MM.1S (cell line): ENCODE measurements at places on chromosomes 3 and 15.

- DNase-seq: no peak
Measured at GRCh38 chr15:53872410-53872809, 105.8 kb upstream of the UNC13C start.

DNA sequence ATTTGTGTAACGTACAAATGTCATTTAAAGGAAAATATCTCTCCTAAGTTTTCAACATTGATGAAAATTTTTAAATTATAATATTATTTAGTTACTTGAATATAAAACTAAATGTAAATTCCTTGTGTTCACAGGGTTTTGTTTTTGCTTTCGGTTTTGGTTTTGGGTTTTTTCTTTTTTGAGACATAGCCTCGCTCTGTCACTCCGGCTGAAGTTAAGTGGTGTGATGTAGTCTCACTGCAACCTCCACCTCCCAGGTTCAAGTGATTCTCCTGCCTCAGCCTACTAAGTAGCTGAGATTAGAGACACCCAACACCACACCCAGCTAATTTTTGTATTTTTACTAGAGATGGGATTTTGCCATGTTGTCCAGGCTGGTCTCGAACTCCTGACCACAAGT, 79.3 kb upstream of the TCF12 start:
- DNase-seq: peak; percentile 37

DNA sequence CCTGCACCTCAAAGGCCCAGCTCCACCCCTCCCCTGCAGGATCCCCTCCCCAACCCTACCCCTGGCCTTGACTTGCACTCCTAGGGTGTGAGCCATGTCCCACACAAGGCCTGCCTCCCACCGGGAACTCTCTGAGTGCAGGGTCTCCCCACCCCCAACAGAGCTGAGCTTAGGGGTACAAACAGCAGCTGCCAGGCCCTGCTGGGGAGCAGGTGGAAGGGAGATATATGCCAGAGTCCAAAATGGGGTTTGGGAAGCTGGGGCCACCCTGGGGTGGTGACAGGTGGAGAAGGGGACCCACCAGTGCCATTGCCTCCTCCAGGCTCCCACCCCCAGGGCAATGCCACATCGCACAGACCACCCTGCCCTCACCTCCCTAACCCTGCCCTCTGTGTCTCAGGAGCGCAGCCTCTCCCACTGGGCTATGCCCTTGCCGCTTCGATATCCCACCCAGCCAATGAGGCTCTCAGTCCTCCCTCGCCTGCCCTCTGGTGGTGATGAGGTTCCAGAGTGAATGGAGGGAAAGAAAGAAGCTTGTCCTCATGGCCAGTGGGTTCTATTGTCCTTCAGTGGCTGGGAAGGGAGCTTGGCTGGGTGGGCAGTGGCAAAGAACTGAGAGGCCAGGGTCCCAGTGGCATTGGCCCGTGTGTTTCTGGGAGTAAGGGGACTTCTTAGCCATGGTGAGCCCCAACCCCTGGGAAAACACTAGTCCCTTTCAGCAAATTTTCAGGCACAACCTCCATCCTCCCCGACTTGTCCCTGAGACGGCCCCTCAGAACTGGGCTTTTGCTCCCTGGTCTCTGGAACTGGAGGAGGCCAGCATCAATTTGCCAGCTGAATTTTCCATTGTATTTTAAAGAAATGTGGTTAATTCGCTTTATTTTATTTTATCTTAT, 46.8 kb downstream of the CYP11A1 start:
- DNase-seq: peak; percentile 53

DNA sequence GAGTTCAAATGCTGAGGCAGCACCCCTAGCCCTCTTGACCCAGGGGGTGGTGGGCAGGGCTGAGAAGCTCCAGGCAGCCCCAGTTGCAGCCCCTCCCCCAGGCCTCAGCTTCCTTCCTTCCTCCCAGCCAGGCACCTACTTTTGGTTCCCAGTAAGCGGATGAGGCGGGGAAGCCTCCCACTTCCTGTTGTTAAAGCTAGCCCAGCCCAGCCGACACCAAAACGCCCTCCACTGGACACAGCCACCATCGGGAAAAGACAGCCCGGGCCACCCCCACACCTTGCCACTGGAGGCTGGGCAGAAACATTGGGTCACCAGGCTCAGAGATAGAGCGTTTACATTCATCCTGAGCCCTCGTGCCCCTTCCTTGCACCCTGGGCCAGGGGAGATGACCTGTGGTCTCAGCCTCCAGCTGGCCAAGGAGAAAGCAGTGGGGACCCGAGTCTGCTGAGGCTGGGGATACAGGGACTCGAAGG, 3.5 kb downstream of the DUSP7 start:
- DNase-seq: no peak

- DNase-seq: no peak
Measured at GRCh38 chr15:94745371-94745770, 514.0 kb downstream of the MCTP2 start.

- DNase-seq: no peak
Measured at GRCh38 chr3:158519776-158520175, 51.2 kb upstream of the MLF1 start.

DNA sequence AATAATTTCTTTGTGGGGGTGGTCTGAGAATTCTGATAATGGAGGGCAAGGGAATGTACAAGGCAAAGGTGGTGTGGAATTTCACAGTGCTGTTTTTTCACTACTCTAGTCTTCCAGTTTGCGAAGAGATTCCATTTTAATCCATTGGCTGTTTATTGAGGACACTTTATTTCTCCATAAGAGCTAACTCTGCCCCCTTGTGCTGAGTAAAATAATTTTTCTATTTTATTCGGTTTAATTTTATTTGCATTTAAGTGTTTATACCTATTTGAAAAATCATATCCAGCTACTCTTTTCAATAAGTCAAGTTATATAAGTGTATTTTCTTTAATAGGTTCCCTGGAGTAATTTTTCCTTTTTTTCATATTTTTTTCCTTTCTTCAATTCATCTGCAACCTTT, 840.1 kb downstream of the TUSC7 start:
- DNase-seq: no peak

DNA sequence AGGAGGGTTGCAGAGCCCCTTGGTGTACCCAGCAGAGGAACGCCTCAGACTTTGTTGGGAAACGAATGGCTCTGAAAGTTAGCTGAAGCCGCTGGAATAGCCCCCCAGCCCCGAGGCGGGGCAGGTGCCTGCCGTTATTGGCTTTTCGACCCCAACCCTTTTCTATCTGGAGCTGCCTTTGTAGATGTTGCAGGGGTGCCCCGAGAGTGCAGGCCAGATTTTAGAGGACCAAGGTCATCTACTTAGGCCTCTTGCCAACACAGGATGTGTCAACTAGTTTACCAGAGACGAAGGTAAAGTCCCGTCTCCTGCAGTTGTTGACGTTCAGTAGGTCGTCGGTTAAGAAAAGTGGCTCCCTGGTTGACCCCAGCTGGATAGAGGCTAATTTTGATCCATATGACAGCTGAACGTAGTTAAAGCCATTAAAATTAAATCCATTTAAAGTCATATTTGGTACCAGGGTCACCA, 579 bp upstream of the UBE3A start:
- DNase-seq: peak; percentile 25

- no peak for DNase-seq
Measured at GRCh38 chr15:57521503-57521902, 70.2 kb upstream of the MYZAP start.

GRCh38 chr15:38035701-38036100, 101.3 kb downstream of the TMCO5A start:
- no peak for DNase-seq

DNA sequence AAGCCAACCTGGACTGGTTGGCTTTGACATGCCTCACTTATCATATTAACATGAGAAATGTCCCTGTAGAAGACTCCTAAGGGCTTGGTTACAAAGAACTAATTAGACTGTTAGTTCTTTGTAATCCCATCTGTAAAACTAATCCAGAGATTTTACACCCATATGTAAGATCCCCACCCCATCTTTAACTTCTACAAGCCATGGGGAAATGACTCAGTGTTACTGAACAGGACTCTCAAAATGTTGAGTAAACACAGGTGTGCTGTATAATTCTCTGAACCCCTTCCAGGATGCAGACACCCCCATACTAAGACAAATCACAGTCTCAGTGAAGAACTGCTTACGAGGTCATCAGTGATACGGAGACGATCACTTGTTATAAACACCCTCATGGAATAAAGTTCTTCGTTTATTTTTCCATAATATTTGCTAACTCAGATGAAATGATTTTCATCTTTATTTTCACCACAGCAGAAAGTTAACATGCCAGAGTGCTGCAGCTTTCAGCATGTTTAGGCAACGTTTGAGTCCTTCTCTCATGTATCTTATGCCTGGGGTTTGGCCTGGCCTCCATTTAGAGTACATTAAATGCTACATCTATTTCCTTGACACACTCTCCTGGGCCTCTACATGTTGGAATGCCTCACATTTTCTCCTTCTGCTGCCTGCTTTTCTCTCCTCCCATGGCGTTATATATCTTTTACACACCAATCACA, 55.3 kb upstream of the LEKR1 start:
- no peak for DNase-seq

DNA sequence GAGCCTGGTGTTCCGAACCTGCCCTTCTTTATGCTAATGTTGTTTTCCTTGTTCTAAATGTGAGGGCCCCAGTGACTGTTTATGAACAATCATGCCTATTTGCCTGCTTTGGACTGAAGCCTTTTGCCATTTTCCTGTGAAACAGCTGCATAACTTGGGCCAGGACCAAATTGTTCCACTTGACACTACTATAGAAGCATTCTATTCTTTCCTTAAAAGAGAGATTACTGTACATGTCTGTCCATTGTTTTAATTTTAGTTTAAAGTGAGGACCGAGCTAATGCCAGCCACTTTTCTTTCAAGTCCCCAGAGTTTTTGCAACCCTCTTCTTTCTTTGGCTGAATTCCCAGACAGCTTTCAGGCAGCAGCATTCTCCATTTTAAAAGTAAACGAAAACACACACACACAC, 980.3 kb downstream of the CADM2 start:
- DNase-seq: no peak

DNA sequence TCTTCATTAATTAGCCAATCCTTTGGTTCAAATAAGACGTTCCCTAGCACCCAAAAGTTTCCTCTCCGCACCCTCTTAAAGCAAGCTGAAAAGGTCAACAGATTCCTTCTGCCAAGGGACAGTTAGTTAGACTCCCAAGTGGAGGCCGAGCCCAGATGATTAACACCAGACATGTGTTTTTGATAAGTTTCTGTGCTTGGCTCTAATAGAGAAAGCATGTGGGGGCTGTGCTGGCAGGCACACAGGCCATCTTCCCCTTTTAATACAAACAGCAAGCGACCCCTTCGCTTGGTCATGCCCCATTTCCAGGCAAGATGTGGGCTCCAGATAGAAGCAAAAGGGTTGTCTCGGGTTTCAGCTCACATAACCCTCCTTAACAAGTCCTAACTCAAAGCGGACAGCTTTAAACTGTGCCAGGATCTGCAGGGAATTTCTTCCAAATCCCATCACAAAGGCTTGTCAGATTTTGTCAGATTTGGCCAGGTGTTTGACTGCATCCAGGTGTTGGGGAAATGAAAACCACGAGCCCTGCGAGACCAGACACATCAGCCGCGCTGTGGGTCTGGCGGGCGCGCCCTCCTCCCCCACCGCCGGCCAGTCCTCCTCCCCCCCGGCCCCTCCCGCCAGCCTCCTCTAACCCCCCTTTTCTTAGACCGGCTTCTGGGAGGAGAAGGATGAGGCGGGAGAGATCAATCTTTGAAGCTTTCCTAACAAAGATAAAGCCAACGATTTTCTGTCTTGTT, 3.3 kb downstream of the HES1 start:
- peak; percentile 60 for DNase-seq

DNA sequence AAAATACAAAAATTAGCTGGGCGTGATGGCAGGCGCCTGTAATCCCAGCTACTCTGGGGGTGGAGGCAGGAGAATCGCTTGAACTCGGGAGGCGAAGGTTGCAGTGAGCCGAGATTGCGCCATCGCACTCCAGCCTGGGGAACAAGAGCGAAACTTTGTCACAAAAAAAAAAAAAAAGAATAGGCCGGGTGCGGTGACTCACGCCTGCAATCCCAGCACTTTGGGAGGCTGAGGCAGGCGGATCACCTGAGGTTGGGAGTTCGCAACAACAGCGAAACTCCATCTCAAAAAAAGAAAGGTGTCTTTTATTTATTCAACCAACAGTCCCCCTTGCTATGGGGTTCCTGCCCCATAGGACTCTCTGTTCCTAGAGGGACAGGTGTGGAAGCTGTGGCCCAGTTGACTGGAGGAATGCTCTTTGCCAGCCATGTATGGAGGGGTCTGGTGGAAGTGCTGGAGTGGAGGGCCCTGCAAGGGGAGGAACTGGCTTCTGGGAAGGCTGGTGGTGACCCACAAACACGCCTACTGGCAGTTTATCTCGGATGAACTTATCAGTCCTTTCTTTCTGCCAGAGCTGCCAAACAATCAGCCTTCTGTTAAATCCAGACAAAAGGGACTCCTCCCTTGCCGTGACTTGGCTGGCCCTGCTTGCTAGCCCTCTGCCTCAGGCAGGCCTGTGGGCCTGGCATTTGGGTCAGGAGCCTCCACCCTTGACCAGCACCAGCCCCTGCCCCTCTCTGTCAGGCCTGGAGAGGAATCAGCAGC, 4.6 kb upstream of the DAG1 start:
- DNase-seq: no peak

DNA sequence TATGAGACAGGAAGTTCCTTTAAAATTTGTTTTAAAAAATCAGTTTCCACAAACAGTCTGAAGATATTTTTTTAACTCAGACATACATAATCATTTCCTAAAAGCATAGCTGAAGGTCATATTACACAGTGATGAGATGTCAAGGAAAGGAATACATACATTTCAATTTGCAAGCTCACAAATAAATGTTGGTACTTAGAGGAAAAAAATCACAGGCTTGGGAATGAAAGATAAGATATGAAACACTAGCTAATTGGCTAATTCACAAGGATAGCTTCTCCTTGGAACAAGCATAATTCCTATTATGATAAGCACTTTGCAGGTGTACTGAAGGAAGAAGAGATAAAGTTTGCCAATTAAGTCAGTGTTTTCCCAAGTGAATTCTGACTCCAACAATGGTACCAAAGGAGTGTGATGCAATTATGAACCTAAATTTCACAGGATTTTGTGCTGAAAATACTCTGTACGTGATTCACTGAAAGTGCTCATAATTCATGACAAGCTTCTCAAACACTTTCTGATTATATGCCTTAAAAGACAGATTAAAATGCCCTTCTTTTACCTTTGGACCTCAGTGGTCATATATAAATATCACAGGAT, 112.4 kb downstream of the FRMD5 start:
- no peak for DNase-seq

GRCh38 chr3:10400050-10400748, 79.3 kb upstream of the SEC13 start:
- DNase-seq: no peak

DNA sequence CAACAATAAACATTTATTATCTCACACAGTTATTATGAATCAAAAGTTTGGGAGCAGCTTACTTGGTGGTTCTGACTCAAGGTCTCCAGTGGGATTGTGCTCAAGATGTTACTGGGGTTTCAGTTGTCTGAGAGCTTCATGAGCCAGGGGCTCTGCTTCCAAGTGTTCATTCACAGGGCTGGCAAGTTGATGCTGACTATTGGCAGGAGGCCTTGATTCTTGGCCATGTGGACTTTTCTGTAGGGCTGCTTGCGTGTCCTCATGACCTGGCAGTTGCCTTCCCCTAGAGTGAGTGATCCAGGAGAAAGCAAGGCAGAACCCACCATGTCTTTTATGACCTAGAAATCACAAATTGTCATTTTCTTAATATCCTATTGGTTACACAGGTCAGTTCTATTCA, 87.2 kb upstream of the TNFAIP8L3 start:
- DNase-seq: no peak

- DNase-seq: no peak
Measured at GRCh38 chr3:120093119-120093910, 932 bp downstream of the GSK3B start.

- no peak for DNase-seq
Measured at GRCh38 chr15:60326343-60326742, 71.4 kb downstream of the ANXA2 start.

GRCh38 chr3:52226229-52226817, 878 bp upstream of the TLR9 start:
- no peak for DNase-seq
